ENCODE measurements at places on chromosomes 7 and 10.

DNA sequence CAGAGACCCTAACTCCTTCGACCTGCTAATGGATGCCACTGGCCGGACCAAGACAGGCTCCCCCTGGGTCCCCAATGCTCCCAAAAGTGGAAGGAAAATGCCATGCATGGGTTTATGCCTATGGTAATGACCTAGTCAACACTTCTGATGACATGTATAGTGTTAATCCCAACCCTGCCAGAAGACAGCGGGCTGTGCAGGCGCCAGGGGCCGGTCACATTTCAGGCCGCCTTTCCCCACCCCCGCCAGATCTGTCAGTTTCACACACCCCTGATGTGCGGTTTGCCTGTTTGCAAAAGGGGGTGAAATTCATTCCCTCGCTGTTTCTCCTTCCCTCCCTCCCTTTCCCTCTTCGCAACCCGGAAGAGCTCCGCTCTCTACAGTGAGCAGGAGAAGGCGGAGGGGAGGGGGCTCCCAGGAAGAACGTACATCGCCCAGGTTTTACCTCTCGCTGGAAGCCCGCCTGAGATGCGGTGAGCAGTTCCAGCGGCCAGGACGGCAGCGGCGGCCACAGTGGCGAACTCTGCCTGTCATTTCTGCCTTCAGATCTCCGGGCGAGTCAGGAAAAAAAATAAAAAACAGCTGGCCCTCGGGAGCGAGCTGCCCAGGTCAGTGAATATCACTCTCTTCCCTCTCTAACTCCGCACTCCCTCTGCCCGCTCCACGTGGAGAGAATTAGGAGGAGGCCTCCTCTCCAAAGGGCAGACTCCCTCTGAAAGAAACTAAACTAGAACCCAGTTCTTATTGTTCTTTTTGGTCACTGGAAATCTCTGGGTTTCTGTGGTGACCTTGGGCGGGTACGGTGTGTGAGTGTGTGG lies 9.4 kb upstream of the GATA3 start:
- DNase-seq: no peak

- DNase-seq: no peak
Measured at GRCh38 chr7:99094401-99094800, 49.5 kb downstream of the SMURF1 start.

DNA sequence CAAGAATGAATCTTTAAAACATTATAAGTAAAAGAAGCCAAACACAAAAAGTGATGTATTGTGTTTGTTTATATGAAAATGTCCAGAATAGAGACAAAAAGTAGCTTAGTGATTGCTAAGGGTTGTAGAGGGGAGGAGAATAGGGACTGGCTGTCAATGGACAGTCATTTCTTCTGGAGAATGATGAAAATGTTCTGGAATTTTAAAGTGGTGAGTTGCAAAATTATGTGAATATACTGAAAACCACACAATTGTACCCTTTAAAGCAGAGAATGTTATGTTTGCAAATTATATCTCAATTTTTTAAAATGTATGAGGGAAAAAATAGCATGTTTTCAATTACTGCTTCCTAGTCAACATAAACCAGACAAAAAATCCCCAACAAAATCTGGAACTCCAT lies 174.2 kb downstream of the KMT2E start:
- no peak for DNase-seq

DNA sequence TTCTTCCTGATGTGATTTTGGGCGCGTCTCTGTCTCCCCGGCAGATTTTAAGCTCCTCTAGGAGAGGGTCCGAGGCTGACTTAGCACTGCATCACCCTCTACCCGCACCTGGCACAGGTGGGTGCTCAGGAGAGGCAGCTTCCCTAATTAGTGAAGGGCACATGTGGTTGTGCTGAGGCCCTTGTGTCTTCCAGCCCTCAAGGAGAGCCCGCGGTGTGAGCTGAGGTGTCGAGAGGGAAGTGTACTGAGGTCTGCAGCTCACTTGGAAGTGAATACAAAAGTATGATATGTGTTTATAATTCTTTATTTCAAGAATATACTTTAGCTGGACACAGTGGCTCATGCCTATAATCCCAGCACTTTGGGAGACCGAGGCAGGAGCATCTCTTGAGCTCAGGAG lies 20.4 kb upstream of the JAKMIP3 start:
- no peak for DNase-seq

DNA sequence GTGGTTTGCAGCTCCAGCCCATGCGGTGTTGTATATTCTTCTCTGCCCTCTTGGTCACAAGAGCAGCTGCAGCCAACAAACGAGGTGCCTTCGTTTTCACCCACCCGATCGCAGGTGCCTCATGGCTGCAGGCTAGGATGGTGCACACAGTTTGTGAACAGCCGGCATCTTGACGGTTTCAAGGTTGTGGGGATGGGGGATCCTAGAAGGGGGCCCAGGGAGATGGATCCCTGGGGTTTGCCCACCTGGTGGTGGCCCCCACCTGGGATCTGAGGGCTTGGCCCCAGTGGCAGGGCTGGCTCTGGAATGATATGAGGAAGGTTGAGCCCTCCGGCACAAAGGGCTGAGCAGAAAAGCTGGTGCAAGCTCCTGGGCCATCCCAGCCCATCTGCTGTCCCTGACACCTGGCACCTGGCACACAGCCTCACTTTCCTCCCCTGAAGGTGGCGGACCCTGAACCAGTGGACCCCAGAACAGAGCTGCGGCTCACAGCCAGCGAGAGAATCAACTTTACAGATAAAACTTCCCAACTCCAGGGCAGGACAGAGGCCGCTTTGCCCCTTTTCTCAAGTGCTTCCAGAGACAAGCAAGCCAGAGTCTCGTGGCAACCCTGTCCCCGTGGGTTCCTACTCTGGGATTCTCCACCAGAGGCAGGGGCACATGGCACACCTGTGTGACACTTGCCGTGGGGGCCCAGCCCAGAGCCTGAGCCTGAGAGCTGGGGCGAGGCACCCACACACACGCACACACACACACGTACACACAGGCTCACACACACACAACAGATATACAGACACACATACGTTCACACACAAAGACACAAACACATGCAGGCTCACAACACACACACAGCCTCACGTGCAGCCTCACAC lies 177.3 kb upstream of the PPP2R2D start:
- no peak for DNase-seq

DNA sequence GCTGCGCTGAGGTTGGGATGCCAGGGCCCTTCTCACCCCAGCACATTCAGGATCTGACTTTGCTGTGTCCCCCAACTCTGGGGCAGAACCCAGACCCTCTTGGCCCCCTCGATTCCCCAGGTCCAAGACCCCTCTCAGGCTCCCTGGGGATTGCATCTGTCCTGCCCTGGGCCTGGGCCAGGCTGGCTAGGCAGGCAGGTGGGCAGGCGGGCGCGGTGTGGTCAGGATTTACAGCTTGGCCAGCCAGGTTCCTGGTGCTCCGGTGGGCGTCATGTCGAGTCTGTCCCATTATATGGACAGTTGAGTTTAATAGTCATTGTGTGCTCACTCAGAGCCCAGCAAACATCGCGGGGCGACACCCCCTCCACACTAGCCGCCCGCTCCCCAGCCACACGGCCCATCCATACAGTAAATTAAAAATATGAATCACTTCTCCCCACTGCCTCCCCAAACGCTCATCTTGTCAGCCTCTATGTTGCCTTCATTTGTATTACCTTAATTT lies 23.5 kb downstream of the POLL start:
- no peak for DNase-seq

GRCh38 chr10:14843327-14843988 lies 5.4 kb downstream of the HSPA14 start:
- DNase-seq: no peak

GRCh38 chr10:110919349-110919931 lies at the start of gene SHOC2:
SHOC2 (plus strand) TSS chr10:110919604; CDS start chr10:110964359, 44,755 bp downstream.
- peak; percentile 96 for DNase-seq

All from stimulated activated CD4-positive, alpha-beta T cell treated with anti-CD3 and anti-CD28 coated beads, TNF-alpha, amount 100 ng/mL, for 1 hour (primary cell).